ENCODE measurements at places on chromosomes 6 and 20.

GRCh38 chr6:132147530-132148011 is 196.4 kb upstream of the CCN2 start:
- DNase-seq, result peak; percentile 77

DNA sequence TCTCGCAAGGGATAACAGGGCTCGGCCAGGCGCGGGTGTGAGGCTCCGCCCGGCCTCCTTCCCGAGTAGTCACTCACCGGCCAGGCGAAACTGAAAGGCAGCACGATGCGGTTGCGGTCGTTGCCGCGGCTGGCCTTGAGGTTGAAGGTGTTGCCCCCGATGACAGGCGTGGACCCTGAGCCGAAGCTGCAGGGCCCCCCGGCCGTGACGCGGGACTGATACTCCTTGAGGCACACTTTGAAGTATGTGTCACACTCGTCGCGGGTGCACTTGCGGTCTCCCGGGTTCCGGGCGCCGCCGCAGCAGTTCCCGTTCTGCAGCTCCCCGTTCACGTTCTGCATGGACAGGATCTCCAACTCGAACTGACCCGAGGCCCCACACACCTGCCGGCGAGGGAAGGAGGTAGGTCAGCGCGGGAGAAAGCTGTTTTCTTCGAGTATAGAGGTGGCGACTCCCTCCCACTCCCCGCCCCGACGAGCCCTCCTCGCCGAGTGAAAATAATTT is 1.1 kb downstream of the JAG1 start:
- peak; percentile 51 for DNase-seq

DNA sequence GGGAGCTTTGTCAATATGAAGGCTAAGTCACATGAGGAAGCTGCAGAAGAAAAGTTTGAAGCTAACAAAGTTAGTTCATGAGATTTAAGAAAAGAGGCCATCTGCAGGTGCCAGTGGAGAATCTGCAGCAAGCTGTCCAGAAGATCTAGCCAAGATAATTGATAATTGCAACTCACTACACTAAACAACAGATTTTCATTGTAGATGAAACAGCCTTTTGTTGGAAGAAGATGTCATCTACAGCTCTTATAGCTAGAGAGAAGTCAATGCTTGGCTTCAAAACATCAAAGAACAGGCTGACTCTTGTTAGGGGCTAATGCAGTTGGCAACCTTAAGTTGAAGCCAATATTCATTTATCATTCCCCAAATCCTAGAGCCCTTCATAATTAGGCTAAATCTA is 83.7 kb downstream of the RIN2 start:
- no peak for DNase-seq

GRCh38 chr6:23137611-23138010 is 568.2 kb downstream of the HDGFL1 start:
- no peak for DNase-seq

DNA sequence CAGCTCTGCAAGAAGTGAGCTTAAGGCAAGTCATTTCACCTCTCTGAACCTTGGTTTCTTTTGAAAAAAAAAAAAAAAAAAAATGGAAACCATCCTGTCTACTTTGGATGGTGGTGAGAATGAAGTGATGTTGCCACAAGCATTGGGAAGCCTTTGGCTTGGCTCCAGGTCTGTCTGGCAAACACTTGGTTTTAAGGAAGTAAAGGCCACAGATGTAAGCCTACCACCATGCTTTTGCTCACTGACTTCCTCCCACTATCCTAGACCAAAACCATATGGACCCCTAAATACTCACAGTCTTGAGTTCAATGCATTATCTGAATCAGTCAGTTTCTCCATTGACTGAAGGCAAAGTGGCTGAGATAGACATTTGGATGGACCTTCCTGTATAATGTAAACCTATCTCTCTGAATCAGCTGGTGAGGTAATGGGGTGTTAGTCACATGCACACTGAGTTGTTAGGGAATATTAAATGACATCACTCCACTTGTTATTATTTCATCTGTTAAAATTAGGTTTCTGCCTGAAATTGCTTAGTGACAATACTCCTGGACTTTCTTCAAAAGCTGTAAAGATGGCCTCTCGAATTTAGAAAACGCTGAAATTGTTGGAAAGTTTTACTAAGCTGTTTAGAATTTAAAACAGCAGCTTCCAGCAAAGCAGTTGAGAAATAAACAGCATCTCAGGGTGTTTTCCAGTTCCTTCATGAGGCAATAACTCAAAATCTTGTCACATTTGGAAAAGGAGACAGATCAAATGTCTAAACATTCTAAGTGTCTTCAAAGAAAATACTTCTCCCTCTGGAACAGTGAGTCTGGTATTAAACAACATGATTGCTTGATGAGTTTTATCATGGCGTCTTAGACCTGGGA is 833.5 kb downstream of the DHX35 start:
- no peak for DNase-seq

DNA sequence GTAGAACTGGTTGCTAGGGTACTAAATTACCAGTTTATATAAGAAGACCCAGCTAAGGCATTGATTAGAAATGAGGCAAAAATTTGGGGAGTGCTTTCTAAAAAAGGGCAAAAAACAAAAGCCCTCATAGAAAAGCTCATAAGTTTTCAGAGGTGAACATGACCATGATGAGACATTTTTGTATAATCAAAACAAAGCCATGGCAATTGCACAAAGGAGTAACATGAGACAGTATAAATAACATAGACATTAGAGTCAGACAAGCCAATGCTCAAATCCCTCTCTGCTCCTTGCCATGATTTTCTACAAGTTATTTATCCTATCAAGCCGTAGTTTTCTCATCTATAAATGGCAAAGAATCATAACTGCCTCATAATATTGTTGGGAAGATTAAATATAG is 112.2 kb upstream of the ADTRP start:
- no peak for DNase-seq

- DNase-seq, result peak; percentile 55
Observed at GRCh38 chr20:63309261-63310071, 16.5 kb downstream of the COL20A1 start.

- no peak for DNase-seq
Observed at GRCh38 chr6:122400462-122401089, 1.1 kb downstream of the HSF2 start.

DNA sequence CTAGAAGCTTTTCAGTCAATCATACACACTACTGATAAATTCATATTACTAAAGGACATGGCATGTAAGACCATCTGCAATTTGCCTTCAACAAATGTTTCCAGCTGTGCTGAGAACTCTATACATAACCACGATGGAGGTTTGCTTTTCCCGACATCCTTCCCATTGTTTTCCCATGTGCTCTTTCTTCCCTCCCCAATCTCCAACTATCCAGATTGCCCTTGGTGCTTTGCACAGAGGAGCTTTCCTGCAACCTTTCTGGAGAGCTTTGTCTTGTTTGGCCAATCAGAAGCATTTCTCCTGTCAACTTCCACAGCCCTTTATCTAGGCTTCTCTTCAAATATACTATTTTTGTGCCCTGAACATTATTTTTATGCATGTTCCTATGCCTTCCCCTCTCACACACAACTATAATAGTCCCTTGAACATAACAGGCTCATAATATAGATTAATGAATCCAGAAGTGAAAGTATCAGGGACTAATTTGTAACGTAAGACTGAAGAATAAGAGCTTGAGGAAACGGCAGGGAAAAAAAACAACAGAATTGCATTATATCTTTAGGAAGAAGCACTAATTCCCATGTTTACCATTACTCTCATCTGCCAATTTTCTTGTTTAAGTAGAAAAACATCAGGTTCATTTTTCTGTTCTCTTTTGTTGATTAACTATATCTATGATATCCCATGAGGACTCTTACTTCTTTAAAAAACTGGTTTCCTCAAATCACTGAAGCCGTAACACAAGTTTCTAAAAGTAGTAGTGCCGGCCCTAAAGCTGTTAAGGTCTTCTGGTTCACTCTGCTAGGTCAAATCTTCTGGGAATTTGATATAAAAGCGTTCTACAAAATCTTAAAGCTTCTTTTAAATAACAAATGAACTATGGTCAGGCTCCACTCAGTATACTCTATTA is 20.1 kb downstream of the SMLR1 start:
- no peak for DNase-seq

DNA sequence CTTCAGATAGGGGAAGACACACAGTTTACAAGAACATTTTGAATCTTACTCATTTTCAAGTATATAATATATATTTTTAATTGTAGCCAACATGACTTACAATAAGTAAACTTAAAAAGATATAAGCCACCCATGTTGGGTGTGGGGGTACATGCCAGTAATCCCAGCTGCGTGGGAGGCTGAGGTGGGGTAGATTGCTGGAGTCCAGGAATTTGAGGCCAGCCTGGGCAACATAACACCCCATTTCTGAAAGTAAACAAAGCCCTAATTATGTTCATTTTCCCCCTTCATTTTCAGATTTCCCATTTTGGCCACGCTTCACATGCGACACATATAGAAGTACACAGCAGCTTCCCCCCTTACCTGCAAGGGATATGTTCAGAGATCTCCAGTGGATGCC is 30.5 kb downstream of the SERPINB6 start:
- no peak for DNase-seq
